ENCODE measurements at places on chromosomes 7 and 10.

DNA sequence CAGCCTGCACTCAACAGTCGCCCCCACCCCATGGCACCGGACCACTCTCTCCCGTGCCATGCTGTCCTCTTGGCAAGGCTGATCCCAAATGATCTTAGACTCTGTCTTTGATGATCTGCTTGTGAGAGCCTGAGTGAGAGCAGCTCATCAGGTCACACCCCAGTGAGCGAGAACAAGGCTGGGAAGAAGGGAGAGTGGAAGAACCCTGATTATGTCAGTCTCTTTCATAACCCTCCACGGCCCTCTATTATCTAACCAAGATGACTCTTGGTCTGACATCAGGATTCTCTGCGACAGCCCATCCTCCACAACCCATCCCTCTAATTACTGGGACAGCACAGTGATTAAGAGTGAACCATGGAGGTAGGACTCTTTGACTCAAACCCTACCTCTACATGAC, 53.1 kb upstream of the C7orf33 start:
- DNase-seq: no peak

DNA sequence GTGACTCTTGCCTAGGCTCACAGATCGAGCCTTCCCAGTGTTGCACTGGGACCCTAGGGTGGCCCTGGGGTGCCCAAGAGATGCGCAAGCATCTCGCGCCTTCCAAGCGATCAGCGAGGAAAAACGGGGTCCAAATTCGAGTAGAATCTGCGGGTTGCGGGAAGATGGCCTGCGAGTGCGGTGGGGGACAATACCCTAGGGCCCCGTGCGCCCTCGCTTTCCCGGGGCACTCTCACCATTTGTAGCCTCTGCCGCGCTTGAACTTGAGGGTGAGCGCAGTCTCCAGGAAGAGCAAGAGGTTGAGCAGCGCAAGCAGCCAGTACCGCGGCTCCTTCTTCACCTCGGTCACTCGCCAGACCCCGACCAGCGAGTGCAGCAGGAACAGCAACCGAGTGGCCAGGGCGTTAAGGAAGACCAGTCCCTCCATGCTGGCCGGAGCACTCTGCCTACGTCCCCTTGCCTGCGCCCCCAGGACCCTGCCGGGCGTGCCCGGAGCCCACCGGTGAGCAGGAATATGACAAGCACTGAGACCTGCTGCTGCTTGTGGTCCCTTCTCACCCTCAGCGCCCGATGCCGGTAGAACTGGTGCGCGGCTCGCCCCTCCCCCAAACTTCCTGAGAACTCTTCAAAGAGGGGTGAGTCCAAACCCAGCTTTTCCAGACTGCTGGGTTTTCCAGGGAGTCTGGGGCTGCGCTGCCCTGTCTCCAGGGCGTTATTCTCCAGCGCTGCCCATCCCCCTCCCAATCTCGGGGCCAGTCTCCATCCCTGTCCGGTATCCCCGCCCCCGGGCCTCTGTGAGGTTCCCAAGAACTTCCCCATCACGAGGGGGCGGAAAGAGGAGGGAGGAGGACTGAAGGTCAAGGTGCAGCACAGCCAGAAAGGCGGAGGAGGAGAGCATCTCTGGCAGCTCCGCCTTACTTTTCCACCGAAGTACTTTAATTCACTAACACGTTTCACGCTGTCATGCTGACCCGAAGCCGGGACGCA, at the start of gene TMEM26:
TMEM26 (minus strand) TSS at position 727 of the 987 bp plus-strand sequence; CDS start at position 427, 300 bp downstream.
- no peak for DNase-seq

DNA sequence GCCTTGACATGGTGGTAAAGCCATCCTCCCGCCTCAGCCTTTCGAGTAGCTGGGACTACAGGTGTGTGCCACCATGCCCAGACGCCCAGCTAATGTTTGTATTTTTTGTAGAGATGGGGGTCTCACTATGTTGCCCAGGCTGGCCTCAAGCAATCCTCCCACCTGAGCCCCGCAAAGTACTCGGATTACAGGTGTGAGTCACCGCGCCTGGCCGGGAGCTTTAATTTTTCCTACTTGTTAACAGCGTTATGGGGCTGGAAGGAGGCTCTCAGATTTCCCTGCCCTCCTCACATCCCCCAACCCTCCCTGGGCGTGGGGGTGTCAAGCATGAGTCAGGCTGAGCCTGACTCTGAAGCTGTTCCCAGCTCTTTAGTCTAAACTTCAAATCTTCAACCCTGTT, 8.3 kb downstream of the ALKBH4 start:
- no peak for DNase-seq

DNA sequence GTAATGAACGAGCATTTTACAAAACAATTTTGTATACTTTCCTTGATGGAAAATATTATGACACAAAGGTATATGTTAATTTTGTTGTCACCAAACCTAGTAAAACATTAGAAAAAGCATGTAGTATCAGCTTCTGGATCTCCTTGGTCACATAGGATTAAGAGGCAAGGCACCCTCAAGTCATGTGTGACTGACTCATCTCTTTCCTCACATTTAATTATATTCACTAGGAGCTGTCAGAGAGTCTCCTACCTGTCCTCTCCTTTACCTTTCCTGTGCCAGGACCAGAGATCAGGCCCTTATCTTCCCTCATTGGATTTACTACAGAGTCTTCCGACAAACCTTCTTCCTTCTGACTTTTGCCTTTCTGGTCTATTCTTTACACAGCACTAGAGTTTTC, 111.3 kb upstream of the RPA3 start:
- no peak for DNase-seq

DNA sequence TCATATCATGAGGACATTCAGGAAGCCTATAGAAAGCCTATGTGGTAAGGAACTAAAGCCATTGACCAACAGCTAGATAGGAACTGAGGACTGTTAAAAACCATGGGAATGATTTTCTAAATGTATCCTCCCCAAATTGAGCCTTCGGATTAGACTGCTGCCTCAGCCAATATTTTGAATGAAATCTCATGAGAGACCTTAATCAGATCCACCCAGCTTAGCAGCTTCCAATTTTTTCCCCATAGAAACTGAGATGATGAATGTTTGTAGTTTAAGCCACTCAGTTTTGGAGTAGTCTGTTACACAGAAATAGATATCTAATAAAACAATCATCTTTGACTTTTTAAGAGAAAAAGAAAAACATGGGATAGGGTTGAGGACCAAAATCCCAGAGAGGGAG, 292.0 kb downstream of the HPSE2 start:
- no peak for DNase-seq

DNA sequence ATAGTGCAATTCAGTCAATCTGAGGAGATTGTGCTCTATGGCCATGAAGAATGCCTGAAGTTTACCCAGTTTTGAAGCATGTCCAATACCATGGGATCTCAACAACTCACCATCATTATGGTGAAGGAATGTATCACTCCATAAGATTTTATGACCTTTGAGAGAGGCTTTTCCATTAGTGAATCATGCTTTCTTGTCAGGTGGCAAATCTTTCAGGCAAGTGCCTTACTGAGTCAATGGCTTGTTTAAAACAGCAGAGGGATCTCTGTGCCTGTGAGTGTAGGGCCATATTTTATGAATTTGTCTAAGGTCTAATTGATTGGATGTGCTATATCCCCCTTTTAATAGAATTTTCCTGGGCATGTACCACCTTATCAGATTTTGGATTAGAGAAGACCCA, 131.5 kb downstream of the CCDC7 start:
- no peak for DNase-seq

GRCh38 chr10:100339236-100339635, 7.8 kb upstream of the SCD start:
- no peak for DNase-seq

DNA sequence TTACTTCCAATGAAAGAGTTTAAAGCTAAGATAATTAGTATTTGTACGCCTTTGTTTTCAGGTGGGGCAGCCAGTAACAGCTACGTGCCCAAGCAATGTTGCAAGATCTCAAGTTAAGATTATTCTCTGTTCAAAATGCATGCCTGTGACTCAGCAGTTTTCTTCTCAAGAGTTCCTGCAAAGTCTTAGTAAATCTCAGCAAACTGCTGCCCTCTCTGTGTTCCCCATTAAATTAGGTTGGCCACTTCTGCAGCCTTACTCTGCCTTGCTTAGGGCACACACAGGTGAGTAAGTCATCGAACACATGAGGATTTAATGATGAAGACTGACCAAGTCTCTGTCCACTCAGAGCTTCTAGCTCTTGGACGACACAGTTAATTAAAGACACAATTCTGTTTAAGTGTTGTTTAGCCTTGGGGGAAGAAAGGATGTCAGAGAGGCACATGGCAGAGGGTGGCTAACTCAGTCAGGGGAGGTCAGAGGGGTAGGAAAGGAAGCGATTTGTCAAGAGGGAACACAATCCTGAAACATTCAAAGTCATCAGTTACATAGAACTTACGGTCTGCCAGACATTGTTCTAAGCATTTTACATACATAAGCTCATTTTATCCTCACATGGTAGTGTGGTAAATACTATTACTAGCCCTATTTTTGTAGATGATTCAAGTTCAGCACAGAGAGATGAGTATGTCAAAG, 20.2 kb upstream of the SLC35G1 start:
- no peak for DNase-seq

- DNase-seq: no peak
Observed at GRCh38 chr7:30144657-30145306, 10.0 kb downstream of the MTURN start.

DNA sequence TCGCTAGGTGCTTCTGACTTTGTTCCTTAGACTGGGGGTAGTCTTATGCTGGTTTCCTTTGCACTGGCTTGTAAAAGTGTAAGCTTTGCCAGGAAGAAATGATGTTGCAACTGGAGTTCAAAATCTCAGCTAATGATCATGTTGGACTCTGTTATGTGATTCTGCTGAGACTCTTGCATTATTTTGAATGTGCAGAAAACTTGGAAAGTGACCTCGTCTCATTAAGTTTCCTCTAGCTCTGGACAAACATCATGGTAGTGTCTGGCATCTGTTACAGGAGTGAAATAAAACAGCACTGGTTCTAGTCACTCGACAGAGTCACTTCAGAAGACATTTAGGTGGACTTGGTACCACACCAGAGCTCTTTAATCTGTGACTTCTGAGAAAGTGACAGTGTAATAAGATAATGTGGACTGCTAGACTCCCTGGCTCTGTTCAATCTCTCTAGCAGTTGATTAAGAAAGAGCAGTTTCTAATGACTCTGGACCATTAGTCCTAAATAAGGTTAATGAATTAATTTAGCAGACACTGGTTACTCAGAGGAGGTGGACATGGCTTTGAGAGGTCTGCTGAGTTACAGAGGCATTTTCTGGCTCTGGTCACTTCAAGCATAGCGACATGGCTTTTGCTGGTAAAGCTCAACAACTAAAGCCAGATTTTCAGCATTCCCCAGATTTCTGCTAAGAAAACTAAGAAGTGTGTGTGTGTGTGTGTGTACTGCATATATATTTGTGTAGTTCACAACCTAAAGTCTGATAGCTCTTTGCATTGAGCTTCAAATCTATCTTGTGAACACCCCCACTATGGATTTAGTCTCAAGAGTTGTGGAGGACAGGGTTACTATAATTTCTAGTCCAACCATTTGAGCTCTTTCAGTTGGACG, 2.0 kb downstream of the NRP1 start:
- no peak for DNase-seq

- DNase-seq: peak; percentile 14
Observed at GRCh38 chr10:120746001-120746777, 105.0 kb upstream of the WDR11 start.

DNA sequence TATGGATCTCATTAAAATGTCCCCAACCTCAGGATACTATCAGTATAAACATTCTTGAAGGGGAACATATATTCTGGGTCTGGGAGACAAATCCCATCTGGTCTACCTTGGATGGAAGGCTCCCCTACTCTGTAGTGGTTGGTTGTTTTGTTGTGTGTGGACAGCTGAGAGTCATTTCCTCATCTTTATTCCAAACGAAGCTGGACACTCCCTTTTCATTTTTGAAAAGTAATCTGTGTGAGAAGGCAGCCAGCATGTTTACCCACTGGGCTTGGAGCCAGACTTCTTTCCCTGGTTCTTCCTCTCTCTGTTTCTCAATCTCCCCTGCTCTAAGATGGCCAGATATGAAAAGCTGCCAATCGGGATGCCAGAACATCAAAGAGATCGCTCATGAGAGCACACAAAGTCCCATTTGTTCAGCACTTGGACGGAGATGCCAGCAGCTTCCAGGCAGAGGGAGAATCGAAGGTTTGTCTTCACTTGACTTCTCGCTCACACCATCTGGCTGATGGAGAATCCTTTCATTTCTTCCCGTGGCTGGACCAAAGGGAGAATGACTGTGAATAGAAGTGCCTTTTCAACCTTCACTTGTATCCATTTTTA, 108.1 kb upstream of the AGR3 start:
- DNase-seq: peak; percentile 99

DNA sequence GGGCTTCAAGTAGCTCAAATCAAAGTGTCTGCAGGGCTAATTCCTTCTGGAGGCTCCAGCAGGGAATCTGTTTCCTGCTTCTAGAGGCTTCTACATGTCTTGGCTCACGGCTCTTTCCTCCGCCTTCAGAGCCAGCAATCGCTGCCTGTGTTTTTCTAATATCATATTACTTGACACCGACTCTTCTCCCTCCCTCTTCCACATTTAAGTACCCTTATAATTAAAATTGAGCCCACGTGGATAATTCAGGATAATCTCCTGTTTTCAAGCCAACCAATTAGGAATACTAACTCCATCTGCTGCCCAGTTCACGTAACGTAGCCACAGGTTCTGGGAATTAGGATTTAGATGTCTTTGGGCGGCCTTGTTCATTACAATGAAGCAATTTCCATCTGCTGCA, 372.2 kb downstream of the DPP6 start:
- DNase-seq: no peak

DNA sequence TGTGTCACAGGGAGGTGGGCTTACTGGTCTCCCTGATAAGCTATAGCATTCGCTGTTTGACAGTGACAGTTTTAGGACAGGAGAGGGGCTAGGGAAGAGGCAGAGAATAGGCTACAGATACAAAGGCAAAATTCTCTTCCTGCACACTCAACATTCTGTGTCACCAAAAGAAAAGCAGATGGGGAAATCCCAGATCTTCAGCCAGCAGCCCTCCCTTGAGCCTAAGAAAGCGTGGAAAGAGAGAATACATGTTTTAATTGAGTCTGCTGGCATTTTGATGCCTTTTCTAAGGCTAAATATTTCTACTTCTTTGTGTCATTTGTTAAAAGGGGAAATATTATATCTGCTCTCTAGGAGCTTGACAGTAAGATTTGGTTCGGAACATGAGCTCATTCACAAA, 247.0 kb downstream of the TRIL start:
- DNase-seq: no peak

GRCh38 chr10:6929148-6929830, 349.2 kb upstream of the PRKCQ start:
- DNase-seq: peak; percentile 71

GRCh38 chr7:92460510-92460909, 13.2 kb downstream of the GATAD1 start:
- DNase-seq: no peak

All from pons (tissue), 1 donor.